D341Med (cell line): ENCODE measurements at places on chromosomes 3 and 15.

DNA sequence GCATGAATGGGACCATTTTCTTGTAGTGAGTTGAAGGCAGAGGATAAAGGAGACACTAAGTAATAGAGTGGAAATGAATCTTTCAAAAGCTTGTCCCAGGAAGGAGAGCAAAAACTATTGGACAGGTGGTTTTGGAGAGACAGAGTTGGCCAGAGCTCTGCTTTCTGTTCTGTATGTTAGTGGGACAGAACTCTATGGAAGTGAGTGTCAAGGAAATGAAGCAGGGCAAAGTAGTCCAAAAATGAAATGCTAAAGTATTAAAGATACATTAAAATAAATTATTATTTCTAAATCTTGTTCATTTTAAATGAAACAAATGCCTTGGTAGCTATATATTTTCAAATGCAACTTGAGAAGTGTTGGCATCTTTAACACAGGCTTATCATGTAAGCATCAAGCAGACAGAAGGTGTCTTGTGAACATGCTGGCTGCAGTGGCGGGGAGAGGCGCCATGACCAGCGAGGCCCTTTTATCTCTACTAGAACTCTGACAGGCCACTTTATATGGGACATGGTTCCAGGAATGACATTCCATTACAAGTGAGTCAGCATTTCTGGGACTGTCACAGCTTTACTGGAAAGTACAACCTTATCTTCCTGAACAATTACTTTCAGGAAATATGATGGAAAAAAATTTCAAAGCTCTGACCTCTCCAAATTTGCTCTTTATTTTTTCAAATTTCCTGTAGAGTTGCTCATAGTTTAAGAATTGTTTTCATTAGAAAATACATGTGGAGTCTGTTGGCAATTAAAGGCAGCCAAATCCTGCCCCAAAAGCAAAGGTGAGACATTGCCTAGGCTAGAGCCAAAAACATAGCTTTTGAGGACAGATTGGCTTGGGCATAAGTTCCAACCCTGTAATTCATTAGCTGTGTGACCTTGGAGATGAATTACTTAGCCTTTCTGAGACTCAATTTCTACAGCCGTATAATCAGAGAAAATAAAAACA lies 106.5 kb downstream of the ECT2 start:
- no peak for DNase-seq

GRCh38 chr15:40785814-40786213 lies 16.0 kb downstream of the C15orf62 start:
- DNase-seq, result no peak

GRCh38 chr3:129001101-129001805 lies at the start of gene EFCC1:
EFCC1 (plus strand) TSS chr3:129001304; CDS start chr3:129001629, 325 bp downstream.
- DNase-seq, result no peak

- DNase-seq, result no peak
These were observed 43.5 kb upstream of the RNU6-1 start for GRCh38 chr15:67883234-67883773.

DNA sequence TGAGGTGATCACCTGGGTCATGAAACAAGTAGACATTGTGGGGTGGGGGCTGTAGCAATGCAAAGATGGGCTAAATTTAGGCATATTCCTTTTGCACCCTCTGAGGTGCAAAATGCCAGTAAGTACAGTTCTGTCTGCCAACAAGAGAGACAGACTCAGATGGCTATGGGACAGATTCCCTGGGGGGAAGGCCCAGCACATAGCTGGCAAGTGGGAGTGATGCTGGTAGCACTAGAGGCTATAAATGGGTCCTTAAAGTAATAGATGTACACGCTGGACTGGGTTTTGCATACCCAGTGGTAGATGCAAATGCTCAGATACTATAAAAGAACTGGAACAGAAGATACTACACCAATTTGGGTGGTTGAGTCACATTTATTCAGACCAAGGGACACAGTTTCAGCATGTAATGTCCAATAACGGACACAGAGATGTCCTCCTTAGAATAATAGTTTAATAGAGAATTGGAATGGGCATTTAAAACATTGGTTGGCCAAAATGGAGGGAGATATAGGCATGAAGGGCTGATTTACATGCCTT lies 67.4 kb upstream of the RNU6-1 start:
- no peak for DNase-seq

DNA sequence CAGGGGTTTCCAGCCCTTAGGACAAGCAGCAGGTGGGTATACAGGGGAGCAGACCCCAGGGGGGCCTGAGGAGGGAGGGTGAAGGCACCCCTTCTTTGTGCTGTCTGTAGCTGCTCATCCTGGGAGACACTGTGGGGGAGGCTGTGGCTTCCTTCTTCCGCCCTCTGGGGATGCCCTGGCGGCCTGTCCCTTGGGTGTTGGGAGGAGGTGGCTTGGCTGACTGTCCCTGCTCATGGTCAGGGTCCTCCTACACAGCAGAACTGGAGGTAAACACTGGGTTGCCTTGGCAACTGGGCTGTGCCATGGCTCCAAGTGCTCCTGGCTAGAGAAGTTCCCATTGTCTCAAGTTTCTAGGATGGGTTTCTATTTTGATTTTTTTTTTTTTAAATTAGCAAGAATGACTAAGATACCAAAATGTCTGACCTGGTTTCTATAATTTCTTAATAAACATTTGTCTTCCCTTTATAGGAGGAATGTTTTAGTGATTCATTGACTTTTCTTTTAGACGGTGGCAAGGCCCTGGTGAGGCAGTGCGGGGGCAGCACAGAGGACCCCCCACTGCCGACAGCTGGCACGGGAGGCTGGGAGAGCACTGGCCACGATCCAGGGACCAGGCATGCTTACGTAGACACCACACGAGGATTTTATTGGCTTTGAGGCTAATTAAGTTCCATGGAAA lies 12.4 kb downstream of the KLF13 start:
- no peak for DNase-seq

- no peak for DNase-seq
These were observed 13.6 kb upstream of the DENND6A start for GRCh38 chr3:57706462-57706861.

DNA sequence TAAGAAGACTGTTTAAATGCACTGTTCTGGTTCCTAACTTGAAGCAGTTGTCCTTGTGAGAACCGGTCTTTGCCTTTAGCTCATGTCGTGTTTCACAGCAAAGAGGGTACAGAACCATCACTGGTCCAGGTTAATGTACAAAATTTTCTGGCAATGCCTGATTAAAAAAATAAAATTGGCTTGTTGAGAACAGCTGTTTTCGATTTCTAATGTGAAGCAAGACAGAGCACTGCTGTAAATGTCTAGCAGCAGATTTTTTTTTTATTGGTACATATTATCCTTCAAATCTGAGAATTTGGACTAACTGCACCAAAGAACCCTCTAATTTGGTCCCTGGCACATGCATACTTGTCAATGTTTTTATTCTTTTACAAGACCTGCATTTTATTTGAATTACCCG lies 103.3 kb downstream of the STT3B start:
- no peak for DNase-seq

DNA sequence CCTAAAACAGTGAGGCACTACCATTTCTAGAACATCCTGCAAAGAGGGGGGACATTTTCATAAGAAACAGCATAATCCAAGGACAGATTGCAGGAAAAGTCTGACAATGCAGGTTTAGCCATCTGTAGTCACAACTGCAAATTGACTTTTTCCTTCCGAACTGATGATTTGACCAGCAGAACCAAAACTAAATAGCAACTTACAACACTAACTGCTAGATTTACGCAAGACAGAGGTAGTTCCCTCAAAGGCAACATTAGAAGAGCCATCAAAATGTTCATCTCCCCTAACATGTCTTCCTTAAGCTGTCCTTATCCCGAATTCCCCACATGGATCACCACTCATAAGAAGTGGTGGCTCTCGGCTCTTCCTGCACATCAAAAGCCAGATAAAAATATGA lies 129.6 kb downstream of the GADL1 start:
- no peak for DNase-seq

DNA sequence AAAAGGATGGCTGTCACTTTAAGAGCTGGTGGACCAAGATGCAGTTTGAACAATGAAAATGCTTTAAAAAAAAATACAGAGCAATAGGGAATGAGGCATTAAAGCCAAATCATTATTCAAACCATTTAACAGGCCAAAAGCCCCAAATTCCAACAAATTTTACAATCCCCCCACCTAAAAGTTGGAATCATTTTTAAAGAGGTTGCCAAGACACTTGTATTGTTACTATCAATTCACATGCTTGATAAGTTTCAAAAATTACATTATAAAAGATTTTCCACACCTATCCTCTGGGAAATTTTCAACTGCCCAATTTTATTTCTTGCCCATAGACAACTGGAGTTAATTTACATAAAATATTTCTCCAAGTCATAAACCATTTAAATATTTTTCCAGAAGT lies 192.3 kb upstream of the ARHGEF26 start:
- DNase-seq, result no peak

GRCh38 chr15:69920221-69920620 lies 177.5 kb downstream of the TLE3 start:
- DNase-seq, result no peak

- no peak for DNase-seq
These were observed 71.0 kb downstream of the TCF12 start for GRCh38 chr15:56989411-56989924.

DNA sequence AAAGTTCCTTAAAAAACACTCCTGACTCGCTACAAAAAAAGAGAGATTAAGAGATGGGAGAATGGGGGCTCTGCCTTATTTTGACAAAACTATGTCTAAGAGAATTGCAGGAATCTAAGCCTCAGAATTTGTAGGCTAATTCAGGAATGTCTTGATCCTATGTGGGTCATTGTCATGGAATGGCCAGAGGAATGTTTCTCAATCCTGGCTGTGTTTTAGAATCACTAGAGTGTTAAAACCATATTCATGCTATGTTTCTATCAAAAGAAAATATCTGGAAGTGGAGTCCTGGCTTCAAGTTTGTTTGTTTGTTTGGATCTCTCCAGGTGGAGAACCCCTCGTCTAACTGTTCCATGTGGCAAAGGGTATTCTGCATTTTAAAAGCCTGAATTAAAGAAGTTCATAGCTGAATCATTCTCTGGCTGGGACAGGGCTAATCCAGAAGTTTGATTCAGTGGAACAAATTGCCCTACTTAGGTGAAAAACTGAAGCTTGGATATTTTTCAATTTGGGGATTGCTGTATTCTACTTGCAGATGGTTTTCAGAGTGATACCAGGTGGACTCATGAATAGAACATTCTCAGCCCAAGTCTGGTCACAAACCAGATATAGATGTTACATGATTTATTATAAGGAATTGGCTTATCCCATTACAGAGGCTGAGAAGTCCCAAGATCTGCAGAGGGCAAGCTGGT lies 28.2 kb downstream of the GJD2 start:
- DNase-seq, result no peak

DNA sequence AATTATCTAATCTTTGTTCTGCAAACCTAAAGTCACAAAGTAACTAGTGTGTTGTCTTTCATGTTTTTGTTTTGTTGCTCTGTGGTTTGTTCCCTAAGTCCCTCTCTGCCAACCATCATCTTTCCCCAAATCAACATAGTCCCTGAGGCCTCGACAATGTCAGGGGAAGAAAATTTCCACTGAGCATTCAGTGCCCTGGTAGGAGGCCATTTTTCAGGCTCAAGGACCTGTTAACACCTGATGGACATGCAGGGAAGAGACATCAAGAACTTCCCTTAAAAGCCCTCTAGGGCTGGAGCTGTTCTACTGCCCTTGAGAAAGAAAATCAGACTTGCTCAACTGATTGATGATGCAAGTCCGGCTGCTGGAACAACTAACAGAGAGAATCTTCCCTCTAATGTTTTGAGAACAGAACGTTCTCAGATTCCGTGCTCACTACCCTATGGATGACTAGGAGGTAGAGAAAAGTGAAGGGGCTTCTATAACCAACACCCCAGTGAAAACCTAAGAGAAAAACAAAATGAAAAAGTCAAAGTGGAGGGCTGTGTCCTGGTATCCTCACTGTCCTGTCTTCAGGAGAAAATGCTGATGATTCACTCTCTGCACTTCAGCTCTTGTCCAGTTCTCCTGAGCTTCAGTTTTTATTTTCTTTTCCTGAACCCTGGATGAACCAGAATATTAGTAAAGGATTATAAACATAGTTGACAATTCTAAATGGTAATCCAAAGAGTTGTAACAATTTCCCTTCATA lies 373.1 kb downstream of the FOXP1 start:
- no peak for DNase-seq

DNA sequence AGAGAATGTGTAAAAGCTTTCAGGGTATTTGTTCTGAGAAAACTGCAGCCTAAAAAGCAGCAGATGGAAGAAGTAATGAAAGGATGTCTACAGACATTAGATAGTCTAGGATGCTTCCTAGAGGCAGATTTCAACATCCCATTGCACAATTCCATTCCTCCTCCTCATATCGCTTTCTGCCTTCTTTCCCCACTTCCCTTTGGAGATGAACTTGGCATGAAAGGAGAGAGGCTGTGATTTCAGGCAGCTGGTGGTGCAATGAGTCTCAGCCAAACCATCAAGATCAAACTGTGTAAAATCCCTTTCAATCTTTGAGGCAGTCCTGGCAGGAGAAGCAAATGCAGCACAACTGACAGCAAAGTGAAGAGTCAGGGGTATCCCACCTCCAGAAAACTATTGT lies 438.7 kb upstream of the KCNMB2 start:
- DNase-seq, result no peak

GRCh38 chr15:42102646-42103235 lies 8.4 kb upstream of the PLA2G4D start:
- no peak for DNase-seq

DNA sequence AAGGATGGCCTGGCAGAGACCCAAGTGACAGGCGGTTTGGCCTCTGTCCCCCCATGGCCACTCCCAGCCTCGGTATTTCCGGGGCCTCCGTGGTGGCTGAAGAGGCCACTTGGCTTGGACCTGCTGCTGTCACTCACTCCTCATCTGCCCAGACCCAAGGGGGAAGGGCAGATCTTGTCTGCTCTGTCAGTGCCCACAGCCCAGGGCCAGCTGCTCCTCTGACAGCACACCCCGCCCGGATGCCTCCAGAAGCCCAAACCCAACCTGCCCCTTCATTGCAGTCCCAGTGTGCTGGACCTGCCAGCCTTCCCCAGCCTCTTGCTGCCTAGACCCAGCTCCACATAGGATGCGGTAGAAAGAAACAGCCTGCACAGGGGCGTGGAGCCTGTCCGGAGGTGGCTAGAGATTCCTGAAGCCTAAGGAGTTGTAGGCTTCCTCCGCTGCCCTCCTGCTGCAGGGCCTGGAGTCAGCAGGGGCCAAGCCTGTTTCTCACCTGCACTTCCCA lies 52.0 kb downstream of the MAGEF1 start:
- no peak for DNase-seq

DNA sequence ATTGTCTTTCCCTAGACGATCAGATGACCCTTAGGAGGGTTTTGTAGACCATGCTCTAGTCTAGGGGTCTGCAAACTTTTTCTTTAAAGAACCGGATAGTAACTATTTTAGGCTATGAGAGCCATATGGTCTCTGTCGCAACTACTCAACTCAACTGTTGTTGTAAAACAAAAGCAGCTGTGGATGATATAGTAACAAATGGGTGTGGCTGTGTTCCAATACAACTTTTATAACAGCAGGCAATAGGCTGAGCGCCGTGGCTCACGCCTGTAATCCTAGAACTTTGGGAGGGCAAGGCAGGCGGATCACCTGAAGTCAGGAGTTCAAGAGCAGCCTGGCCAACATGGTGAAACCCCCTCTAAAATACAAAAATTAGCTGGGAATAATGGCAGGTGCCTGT lies 6.1 kb upstream of the CMTM6 start:
- no peak for DNase-seq
